Activated naive CD8-positive, alpha-beta T cell treated with anti-CD3 and anti-CD28 coated beads for 36 hours (primary cell): ENCODE measurements at places on chromosomes 4 and X. TPM values are rescaled to one million over a fixed set of nuclear protein-coding genes. Genes with fewer than 3 reads are reported as not detected.
A peak's percentile ranks its signal among the peaks of the same experiment; 100 is the strongest.

GRCh38 chr4:129327637-129328036, 231.7 kb downstream of the C4orf33 start:
- no peaks in the 10 kb centered on the region for H3K4me1 ChIP-seq
- H3K27me3 ChIP-seq, result no peaks in the 10 kb centered on the region
- H3K36me3 ChIP-seq, result no peaks in the 10 kb centered on the region
- no peak overlapping the region for H3K27ac ChIP-seq
- no peak for DNase-seq
- H3K4me3 ChIP-seq, result no peak overlapping the region

DNA sequence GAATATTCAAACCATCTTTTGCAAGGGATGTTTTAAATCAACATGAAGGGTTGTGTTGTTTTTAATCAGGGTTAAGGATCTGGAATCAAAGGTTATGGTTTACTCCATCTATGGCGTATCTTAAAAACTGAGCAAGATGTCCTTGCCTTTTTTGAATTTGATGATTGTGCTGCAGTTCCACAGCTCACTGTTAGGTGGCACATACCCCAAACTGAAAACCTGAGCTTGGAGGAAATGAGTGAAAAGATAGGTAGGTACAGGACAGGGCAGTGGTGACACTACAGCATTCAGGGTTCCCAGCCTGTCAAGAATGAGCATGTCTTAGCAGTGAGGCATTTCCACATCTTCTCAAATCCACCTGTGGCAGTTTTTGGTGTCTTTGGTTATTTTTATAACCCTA, 13.1 kb upstream of the EOLA1 start:
- DNase-seq, result no peak
- no peaks in the 10 kb centered on the region for H3K36me3 ChIP-seq
- H3K27ac ChIP-seq, result no peak overlapping the region
- H3K4me3 ChIP-seq, result no peak overlapping the region
- H3K4me1 ChIP-seq, result peaks cover 21% of the 10 kb centered on the region

DNA sequence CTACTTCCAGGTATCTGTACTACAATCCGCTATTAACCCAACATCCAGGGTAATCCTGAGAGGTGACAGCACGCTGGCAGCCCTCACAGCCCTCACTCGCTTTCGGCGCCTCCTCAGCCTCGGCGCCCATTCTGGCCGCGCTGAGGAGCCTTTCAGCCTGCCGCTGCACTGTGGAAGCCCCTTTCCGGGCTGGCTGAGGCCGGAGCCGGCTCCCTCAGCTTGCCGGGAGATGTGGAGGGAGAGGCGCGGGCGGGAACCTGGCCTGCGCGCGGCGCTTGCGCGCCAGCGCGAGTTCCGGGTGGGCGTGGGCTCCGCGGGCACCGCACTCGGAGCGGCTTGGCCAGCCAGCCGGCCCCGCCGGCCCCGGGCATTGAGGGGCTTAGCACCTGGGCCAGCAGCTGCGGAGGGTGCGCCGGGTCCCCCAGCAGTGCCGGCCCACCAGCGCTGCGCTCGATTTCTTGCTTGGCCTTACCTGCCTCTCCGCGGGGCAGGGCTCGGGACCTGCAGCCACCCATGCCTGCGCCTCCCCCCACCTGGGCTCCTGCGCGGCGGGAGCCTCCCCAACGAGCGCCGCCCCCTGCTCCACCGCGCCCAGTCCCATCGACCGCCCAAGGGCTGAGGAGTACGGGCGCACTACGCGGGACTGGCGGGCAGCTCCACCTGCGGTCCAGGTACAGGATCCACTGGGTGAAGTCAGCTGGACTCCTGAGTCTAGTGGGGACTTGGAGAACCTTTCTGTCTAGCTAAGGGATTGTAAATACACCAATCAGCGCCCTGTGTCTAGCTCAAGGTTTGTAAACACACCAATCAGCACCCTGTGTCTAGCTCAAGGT, 87.3 kb downstream of the PRSS12 start:
- H3K4me3 ChIP-seq, result peak overlapping the region; percentile 69
- peaks cover 7% of the 10 kb centered on the region for H3K27me3 ChIP-seq
- no peak overlapping the region for H3K27ac ChIP-seq
- DNase-seq, result peak; percentile 50
- peaks cover under 1% of the 10 kb centered on the region for H3K4me1 ChIP-seq

Gene TMSB15C
- total RNA-seq, result 2.5 TPM

GRCh38 chr4:75891611-75892010, 10.6 kb downstream of the PPEF2 start:
- no peak overlapping the region for H3K27ac ChIP-seq
- H3K27me3 ChIP-seq, result no peaks in the 10 kb centered on the region
- no peaks in the 10 kb centered on the region for H3K4me1 ChIP-seq
- no peak for DNase-seq
- no peaks in the 10 kb centered on the region for H3K36me3 ChIP-seq
- no peak overlapping the region for H3K4me3 ChIP-seq

Gene PPP2R2C
- not detected for total RNA-seq

DNA sequence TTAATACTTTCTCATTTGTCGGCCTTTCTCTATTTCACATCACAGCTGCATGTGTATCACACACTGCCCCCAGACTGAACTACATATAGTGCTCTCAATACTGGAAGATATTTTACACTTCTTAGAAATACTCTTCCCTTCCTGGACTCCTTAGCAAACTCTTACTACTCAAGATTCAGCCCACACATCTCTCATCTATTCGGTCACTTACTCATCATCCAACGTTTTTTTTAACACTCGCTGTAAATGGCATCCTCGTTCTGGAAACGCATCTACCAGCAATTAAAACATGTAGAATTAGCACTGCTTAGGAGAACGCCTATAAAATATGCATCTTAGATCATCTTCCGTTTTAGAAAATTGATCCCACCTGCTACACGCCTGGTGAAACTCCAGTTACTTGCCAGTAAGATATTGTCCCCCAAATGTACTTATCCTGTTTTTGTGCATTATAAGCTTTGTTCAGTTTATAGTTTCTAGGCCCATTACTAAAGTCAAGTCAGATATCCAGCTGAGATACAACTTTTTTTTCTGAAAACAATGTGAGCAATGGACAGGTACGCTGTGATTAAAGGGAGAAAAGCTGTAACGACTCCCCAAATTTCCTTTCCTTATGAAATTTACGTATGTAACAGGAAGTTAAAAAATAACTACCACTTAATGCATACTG, 1.0 kb downstream of the LRP2BP start:
- H3K36me3 ChIP-seq, result peaks cover 29% of the 10 kb centered on the region
- H3K4me1 ChIP-seq, result peaks cover 26% of the 10 kb centered on the region
- no peak for DNase-seq
- peak overlapping the region; percentile 88 for H3K27ac ChIP-seq
- H3K27me3 ChIP-seq, result no peaks in the 10 kb centered on the region
- peak overlapping the region; percentile 81 for H3K4me3 ChIP-seq

DNA sequence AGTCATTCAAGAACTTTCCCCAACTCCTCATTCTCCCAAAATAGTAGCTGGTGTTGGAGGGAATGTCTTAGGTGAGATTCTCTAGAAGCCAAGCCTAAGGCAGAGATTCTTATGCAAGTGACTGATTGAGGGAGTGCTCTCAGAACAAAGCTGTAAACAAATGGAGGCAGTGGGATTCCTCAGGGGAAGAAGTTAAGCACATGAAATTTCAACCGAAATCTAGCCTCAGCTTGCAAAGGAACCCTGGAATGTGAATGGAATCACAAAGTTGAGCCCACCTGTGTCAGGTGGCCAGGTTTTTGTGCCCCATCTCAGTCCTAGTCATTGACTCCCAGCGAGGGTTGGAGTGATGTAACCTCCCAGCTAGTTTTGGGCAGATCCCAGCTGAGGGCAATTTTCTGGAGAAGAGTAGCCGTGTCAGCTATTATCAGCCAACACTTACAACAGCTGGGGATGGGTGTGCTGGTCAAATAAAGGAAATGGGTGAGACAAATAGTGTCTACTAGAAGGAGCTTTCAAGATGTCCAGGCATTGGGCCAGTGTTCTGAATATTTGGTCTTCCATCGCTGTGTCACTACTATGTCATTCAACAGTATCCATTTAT, 29.7 kb upstream of the FGF2 start:
- peaks cover 13% of the 10 kb centered on the region for H3K27me3 ChIP-seq
- no peak overlapping the region for H3K4me3 ChIP-seq
- no peak overlapping the region for H3K27ac ChIP-seq
- no peaks in the 10 kb centered on the region for H3K36me3 ChIP-seq

Gene LANCL3
- 0.04 TPM for total RNA-seq

GRCh38 chrX:43870758-43871419, 11.4 kb downstream of the MAOB start:
- no peaks in the 10 kb centered on the region for H3K36me3 ChIP-seq
- no peak overlapping the region for H3K4me3 ChIP-seq
- no peak overlapping the region for H3K27ac ChIP-seq
- DNase-seq, result peak; percentile 3
- H3K27me3 ChIP-seq, result peaks cover 4% of the 10 kb centered on the region
